ENCODE measurements at places on chromosomes 13 and 19.

DNA sequence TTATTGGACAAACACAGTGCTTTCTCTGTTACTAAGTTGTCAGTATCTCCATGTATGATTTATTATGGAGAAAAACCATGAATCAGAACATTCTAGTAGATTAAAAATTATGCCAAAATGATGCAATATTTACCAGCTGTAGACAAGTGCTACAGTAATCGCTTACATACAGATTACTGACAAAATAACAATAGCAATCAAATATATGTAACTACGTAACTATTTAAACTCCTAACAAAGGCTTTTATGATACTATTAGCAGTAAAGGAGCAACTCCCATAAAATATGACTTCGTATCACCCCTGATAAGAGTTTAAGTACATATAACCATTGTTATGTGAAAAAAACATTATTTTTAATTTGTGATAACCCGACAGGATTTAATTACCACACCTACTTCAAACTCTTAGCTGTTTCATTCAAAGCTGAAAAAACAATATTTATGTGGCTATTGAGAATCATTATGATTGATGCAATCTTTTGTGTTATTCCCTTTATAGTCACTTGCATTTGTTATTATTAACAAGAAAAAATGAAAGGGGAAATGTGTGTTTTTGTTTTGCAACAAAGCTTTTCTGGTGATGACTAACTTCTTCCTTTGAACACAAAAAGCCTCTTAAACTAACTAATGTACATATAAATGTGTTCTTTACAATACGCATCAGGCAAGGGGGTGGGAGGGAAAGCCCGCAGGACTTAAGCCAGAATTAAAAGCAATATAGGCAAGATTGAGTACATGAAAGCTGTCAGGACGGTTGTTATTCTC is 147.4 kb downstream of the ABCC4 start:
- DNase-seq: no peak

- no peak for DNase-seq
These were observed 119.0 kb upstream of the OBI1 start for GRCh38 chr13:78777976-78778375.

DNA sequence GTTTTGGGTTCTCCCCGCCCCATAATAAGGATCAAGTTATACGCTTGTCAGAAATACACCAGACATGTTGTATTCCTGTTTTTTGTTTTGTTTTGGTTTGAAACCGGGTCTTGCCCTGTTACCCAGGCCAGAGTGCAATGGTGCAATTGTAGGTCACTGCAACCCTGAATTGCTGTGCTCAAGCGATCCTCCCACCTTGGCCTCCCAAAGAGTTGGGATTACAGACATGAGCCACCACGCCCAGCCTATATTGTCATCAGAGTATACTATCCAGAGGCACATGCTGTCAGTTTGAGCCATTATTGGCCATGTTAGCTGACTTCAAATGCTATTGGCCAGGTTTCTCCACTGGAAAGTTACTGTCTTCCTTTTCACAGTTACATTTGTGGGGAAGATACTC is 9.8 kb downstream of the SAFB start:
- DNase-seq: no peak

DNA sequence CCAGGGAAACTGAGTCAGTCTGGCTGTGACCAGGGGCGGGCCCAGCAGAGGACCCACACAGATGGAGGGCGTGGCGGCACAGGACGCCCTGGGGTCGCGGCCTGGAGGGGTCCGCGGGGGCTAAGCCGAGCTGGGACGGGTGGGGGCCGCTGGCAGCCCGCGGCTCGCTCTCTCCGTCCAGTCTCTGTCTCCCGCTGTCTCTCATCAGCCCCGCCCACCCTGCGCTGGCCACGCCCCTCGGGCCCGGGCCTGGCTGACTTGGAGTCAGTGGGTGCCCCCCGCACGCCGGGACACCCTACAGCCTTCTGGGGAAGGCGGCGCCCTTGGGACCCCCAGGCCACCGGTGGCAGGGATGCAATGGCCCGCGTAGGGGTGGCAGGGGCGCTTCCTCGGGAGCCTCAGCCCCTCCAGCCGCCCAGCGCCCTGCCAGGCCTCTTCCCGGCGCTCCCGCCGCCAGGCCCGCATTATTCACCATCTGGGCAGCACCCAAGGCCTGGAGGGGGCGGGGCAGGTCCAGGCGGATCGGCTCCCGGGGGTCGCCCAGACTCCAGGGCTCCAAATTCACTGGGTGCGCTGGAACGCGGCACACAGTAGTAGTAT is at the start of gene TBXA2R:
TSS of gene TBXA2R (minus strand) at position 186 of the 600 bp plus-strand sequence. CDS start 6,241 bp downstream, outside the sequence.
- no peak for DNase-seq

DNA sequence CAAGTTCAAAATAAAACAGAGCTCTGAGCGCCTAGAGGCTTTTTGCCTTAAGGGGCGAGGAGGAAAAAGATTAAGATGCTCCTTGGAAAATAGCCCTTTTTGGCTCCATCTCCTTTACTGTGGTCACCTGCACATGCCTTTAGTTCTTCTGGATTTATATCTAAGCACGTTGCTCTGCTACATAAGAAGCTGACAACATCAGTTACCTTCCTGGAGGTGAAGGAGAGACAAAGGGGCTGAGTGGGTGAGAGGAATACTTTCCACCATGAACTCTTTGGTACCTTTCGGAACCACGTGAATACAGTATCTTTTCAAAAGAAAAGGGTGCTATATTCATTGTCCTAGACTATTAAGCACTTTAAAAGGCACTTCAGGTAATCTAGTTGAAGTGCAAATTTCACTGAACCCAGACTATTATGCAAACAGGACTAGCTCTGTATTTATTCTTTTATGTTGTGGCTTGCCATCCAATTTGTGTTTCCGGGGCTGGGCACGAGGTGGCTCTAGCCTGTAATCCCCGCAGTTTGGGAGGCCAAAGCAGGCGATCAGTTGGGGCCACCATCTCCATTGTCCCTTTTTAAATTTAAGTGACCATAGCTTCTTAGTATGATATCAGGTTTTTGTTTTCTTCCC is 201.5 kb downstream of the TM9SF2 start:
- DNase-seq: no peak

DNA sequence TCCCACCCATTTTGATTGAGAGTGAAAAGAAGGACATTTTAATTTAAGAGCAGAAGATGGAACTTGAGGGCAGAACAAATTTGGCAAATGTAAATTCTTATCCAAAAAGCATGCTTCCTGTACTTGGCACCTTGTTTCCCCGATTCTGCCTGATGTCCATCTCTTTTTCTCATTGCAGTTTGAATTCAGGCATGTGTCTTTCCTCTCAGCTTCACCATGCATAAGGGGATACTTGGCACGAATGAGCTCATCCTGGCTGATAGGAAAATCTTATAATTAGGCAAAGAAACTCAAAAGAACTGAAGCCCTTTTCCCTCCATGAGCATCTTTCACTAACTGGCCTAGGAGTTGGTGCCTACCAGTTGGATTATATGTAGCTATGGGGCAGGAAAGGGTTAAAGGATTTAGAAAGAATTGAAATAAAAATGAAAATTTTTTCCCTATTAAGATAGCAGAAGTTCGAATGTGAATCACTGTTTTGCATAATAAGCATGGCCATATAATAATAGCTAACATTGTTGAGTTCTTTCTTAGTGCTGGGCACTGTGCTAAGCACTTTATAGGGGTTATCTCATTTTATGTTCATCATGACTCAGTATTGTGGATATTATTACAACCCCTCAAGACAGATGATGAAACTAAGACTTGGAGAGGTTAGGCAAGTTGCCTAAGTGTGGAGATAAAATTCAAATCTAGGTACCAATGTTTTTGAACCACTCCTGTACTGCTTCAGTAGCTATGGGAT is 386.6 kb downstream of the KCNRG start:
- no peak for DNase-seq

GRCh38 chr13:113086031-113086750 is 19.4 kb upstream of the F7 start:
- no peak for DNase-seq

DNA sequence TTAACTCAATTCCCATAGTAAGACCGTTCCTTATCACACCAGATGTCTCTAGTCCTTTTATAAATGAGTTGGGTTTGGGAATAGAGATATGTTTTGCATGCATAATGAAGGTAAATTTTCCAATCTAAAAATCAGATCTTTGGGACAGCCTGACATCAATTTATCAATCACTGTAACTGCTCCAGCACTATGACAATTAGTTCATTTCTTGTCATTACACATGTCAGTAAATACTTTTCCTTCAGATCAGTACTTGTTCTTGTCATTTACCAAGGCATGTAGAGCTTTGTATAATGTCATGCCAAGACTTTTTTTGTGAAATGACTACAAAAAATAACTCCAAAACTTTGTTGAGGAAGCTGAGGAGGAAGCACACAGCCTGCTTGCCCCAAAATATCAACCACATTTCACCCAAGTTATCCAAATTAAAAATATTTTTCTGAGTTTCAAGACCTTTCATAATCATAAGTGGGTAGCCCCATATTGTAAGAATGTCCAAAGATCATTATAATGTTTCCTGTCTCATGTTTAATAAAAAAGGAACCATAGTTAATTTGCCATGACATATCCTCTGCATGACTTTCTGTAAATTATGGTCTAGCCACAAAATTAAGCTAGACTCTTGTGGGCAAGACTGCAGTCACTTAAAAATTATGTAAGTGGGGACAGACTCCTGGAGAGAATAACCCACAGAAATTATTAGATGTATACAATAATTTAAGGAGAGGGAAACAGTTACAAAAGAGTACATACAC is 586.8 kb downstream of the TBC1D4 start:
- no peak for DNase-seq

GRCh38 chr13:97720896-97721295 is 232.6 kb upstream of the IPO5 start:
- DNase-seq: no peak

- no peak for DNase-seq
These were observed 5.3 kb upstream of the ATG4D start for GRCh38 chr19:10538204-10538983.

GRCh38 chr13:60427285-60427684 is 30.3 kb downstream of the TDRD3 start:
- no peak for DNase-seq

- DNase-seq: no peak
These were observed 230.2 kb downstream of the TUBA3C start for GRCh38 chr13:18951412-18951811.

GRCh38 chr19:44878120-44878865 is 12.8 kb upstream of the TOMM40 start:
- no peak for DNase-seq

- no peak for DNase-seq
These were observed 16.0 kb downstream of the DZIP1 start for GRCh38 chr13:95628488-95628887.

DNA sequence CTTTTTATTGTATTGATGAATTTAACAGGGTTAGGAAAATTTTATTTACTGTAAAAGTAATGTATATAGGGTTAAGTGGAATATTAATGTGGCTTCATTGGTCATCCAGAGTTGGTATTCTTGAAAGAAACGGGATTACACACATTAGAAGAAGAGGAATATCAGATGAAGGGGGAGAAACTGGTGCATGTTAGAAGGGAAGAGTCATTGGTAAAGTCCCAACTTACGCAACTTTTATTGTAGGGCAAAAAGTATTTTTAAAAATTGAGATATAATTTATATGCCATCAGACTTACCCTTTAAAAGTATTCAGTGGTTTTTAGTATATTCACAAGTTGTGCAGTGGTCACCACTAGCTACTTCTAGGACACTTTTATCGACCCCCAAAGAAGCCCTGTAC is 47.3 kb downstream of the DNAJC3 start:
- DNase-seq: no peak

DNA sequence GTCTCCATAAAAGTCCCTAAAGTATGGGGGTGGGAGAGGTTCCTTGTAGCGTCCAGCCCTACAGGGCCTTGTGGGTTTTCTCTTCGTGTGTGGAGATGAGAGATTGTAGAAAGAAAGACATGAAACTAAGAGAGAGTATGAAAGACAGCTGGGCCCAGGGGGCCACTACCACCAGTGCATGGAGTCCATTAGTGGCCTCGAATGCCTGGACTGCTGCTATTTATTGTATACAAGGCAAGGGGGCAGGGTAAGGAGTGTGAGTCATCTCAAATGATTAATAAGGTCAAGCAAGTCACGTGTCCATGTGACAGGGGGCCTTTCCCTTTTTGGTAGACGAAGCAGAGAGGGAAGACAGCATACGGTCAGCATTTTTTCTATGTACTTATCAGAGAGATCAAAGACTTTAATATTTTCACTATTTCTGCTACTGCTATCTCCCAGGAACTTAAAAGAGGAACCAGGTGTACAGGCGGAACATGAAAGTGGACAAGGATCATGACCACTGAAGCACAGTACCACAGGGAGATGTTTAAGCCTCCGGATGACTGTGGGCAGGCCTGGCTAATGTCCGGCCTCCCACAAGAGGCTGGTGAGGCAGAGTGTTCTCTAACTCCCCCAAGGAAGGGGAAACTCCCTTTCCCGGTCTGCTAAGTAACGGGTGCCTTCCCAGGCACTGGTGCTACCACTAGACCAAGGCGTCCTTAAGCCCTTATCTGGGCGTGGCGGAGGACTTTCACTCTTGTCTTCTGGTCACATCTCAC is 25.5 kb downstream of the FGF21 start:
- DNase-seq: no peak

All from effector memory CD4-positive, alpha-beta T cell (primary cell).